Testis (tissue), 5 donors: ENCODE measurements at places on chromosomes 2 and 18. TPM values are rescaled to one million over a fixed set of nuclear protein-coding genes. Genes with fewer than 3 reads are reported as not detected.

The ANTXR1 gene
- 16.6 TPM for total RNA-seq

GRCh38 chr2:176189681-176190641, 1.5 kb downstream of the HOXD1 start:
- DNase-seq, result no peak

DNA sequence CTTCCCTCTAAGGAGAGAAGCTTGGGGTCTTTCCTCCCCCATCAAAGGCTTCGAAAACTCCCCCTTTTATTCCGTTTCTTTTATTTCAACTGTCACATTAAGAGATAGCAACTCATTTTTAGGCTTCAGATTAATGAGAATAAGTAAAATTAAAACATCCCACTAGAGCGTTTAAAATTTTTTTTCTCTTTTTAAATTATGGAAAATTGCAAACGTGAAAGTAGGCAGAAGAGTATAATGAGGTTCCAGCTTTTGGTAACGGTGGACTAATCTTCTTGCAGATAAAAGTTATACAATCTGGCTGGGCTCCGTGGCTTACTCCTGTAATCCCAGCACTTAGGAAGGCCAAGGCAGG, 21.9 kb upstream of the RMP24 start:
- DNase-seq, result no peak

The HOXD12 gene
- total RNA-seq, result not detected

DNA sequence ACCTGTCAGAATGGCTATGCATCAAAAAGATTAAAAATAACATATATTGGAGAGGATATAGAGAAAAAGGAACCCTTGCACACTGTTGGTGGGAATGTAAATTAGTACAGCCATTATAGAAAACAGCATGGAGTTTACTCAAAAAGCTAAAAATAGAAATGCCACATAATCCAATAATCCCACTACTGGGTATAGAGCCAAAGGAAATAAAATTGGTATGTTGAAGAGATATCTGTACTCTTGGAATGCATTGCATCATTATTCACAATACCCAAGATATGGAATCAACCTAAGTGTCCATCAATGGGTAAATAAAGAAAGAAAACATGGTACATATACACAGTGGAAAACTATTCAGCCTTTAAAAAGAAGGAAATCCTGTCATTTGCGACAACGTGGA, 77.2 kb downstream of the C1D start:
- no peak for DNase-seq
